ENCODE measurements at places on chromosomes 5 and 9.

- no peak for DNase-seq
These were observed 573.9 kb downstream of the KIF4B start for GRCh38 chr5:155587458-155587857.

DNA sequence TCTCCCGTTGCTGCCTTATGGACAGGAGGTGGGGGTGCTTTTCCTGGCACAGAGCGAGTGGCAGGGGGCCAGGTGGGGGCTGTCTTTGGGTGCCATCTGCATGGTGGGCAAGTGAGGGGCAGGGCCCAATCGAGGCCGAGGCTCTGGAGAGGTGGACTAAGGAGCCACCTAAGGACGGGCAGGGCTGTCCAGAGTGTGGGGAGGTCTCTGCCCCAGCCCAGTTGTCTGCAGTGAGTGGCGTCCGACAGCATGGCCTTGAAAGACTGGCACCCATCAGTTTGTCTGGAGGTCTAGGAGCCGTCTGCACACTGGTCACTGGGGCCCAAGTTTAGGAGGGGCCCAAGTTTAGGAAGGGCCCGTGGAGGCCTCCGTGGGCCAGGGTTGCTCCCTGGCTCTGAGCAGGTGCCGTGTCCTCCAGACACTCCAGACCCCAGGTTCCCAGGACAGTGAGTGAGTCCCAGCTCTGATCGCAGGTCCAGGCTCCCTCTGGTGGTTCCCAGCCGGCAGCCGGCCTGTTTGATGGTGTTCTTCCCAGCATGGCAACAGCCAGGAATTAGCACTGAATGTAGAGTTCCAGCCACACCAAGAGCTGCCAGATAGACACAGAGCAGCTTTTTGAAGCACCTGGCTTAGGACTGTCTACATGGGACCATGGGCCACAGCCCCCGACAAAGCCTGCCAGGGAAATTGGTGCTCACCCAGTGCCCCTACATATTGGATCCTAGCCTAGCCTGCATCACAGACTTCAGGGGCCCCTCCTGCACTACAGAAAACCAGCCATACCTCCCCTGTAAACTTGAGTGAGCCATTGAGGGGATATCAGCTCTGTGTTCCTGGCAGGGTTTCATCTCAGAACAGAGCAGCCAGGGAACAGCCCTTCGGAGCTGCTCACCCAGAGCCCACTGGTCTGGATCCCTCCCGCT, 120.9 kb downstream of the WNK2 start:
- peak; percentile 72 for DNase-seq

- no peak for DNase-seq
These were observed 10.9 kb downstream of the SLC36A1 start for GRCh38 chr5:151458314-151458713.

DNA sequence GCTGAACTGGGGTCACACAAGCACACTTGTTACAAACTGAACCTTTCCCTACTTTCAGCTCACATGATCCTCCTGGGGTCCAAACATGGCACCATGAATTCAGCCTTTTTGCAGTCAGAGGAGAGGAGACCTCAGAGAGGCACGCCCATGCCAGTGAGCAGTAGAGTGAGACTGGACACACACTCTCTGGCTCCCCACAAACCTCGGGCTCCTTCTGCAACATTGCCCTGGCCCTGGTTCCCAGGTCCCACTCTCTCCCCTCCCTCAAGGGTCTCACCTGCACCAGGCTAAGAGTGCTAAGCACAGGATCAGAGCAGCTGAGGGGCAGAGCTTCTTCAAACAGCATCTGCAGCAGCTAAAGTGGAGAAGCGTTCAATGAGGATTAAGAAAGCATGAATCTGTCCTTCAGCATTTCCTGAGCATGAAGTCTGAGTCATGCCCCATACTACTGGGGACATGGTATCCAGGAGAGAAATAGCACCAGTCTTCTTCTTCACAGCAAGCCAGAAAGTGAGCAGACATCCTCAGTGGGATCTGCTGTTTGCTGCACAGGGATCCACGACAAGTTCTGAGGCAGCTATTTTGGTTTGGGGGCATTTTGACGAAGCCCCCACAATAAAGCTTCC, 27.2 kb downstream of the SLC35A4 start:
- DNase-seq: no peak

- no peak for DNase-seq
These were observed 120.0 kb upstream of the ACOT12 start for GRCh38 chr5:81513982-81514381.

DNA sequence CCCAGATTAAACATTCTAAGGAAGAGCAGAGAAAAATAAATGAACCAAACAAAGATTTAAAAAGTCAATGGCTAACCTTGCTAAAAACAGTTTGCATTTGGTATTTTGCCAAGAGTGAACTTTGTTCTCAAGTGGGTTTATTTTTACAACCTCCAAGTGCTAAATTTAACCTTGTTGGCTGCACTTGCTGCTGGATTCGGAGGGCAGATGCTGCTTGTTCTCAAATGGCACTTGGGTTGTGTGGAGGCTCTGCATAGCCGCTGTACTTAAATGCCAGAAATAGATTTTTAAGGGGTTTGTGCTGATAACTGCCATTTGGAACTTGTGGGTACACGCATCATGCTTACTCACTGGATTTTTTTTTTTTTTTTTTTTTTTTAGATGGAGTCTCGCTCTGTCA, 13.3 kb upstream of the SPATA24 start:
- DNase-seq: no peak

- DNase-seq: no peak
These were observed 48.6 kb upstream of the GDNF start for GRCh38 chr5:37888476-37888875.

All from type B pancreatic cell (in vitro differentiated cells).